Muscle of leg (tissue), 16 donors: ENCODE measurements at places on chromosomes 13 and 19. TPM values are rescaled to one million over a fixed set of nuclear protein-coding genes. Genes with fewer than 3 reads are reported as not detected.

ANGPTL8 gene
- 0.44 TPM for total RNA-seq

GRCh38 chr13:49528161-49528560 lies 32.4 kb downstream of the PHF11 start:
- H3K27me3 ChIP-seq: no peaks in the 10 kb centered on the region
- H3K36me3 ChIP-seq: peaks cover 11% of the 10 kb centered on the region
- H3K27ac ChIP-seq: no peak overlapping the region
- H3K4me1 ChIP-seq: no peaks in the 10 kb centered on the region
- H3K4me3 ChIP-seq: no peak overlapping the region
- DNase-seq: no peak

SIGLEC9 gene
- total RNA-seq: 0.53 TPM

GJB6 gene
- total RNA-seq: 0.04 TPM

- peak overlapping the region; percentile 62 for H3K4me3 ChIP-seq
- H3K27ac ChIP-seq: peak overlapping the region; percentile 84
- H3K4me1 ChIP-seq: peaks cover 11% of the 10 kb centered on the region
- no peaks in the 10 kb centered on the region for H3K36me3 ChIP-seq
- peaks cover 18% of the 10 kb centered on the region for H3K27me3 ChIP-seq
Measured at GRCh38 chr13:42048684-42049453, 421 bp downstream of the DGKH start.

GRCh38 chr13:113152691-113152983 lies 5.8 kb upstream of the PROZ start:
- peaks cover 25% of the 10 kb centered on the region for H3K4me1 ChIP-seq
- H3K4me3 ChIP-seq: peak overlapping the region; percentile 35
- DNase-seq: no peak
- no peak overlapping the region for H3K27ac ChIP-seq
- H3K36me3 ChIP-seq: no peaks in the 10 kb centered on the region
- peaks cover 16% of the 10 kb centered on the region for H3K27me3 ChIP-seq

MYDGF gene
- total RNA-seq: 59.9 TPM

DNA sequence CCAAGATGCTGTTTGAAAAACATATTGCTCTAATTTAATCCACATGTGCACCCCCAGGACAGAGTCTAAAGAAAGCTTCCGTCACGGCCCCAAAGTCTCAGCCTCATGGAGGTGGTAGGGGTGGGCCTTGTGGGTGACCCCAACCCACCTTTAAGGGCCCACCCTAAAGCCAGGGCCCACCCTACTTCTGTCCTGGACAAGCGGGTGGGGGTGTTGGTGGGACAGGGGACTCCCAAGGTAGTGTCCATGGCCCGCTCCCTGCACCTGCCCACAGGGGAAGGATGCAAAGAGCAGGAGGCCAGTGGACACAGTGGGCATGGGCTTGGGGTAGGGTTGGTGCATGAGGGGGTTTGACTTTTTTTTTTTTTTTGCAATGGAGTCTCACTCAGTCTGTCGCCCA lies 66.8 kb downstream of the KCTD15 start:
- H3K4me1 ChIP-seq: peaks cover 9% of the 10 kb centered on the region
- H3K27me3 ChIP-seq: no peaks in the 10 kb centered on the region
- no peaks in the 10 kb centered on the region for H3K36me3 ChIP-seq
- no peak for DNase-seq
- no peak overlapping the region for H3K27ac ChIP-seq
- no peak overlapping the region for H3K4me3 ChIP-seq

- H3K27me3 ChIP-seq: no peaks in the 10 kb centered on the region
- peak overlapping the region; percentile 90 for H3K4me3 ChIP-seq
- H3K27ac ChIP-seq: peak overlapping the region; percentile 64
Measured at GRCh38 chr19:15331419-15332310, 674 bp downstream of the BRD4 start.

GRCh38 chr19:35931874-35932202 lies 4.3 kb upstream of the LRFN3 start:
- H3K4me3 ChIP-seq: no peak overlapping the region
- DNase-seq: no peak
- no peaks in the 10 kb centered on the region for H3K36me3 ChIP-seq
- peaks cover 18% of the 10 kb centered on the region for H3K4me1 ChIP-seq

- H3K4me1 ChIP-seq: no peaks in the 10 kb centered on the region
- H3K27ac ChIP-seq: no peak overlapping the region
- no peak for DNase-seq
- no peak overlapping the region for H3K4me3 ChIP-seq
- no peaks in the 10 kb centered on the region for H3K27me3 ChIP-seq
- H3K36me3 ChIP-seq: peaks cover 46% of the 10 kb centered on the region
Measured at GRCh38 chr19:34328982-34329381, 36.0 kb upstream of the GPI start.

DNA sequence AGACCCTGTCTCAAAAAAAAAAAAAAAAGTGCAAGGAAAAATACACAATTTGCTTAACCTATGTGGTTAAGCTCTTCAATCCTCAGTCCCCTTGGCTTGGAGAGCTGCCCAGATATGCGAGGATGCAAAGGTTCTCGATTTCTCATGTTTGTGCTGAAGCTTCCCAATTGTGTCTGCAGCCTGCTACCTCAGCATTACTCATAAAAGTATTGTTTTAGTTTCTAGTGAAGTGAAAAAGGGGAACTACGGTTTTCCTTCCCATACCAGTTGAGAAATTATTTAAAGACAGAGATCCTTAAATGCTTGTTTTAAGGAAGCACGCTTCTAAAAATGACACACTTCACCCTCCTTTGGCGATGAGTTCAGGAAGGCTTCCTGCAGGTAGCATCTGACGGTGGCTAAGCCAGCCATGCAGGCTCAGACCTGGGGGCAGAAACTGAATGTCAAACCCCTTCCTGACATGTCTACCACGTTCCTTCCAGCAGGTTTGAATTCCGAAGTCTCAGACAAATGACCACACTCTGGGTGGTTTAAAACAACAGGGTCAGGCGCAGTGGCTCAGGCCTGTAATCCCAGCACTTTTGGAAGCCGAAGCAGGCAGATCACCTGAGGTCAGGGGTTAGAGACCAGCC lies 47.9 kb downstream of the RUBCNL start:
- H3K27me3 ChIP-seq: no peaks in the 10 kb centered on the region
- no peak overlapping the region for H3K27ac ChIP-seq
- no peak overlapping the region for H3K4me3 ChIP-seq
- no peaks in the 10 kb centered on the region for H3K4me1 ChIP-seq

- no peaks in the 10 kb centered on the region for H3K27me3 ChIP-seq
- H3K36me3 ChIP-seq: no peaks in the 10 kb centered on the region
- peaks cover 8% of the 10 kb centered on the region for H3K4me1 ChIP-seq
- no peak overlapping the region for H3K4me3 ChIP-seq
- no peak overlapping the region for H3K27ac ChIP-seq
Measured at GRCh38 chr13:106597749-106598395, 29.9 kb upstream of the ARGLU1 start.

MUC16 gene
- total RNA-seq: not detected

DNA sequence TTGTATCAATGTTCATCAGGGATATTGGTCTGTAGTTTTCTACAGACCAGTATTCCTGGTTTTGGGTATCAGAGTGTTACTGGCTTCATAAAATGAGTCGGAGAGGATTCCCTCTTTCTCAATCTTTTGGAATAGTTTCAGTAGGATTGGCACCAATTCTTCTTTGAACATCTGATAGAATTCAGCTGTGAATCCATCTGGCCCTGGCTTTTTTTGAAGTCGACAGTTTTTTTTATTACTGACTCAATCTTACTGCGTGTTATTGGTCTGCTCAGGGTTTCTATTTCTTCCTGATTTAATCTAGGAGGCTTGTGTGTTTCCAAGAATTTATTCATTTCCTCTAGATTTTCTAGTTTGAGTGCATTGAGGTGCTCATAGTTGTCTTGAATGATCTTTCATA lies 11.4 kb downstream of the TEX26 start:
- no peak overlapping the region for H3K4me3 ChIP-seq
- no peaks in the 10 kb centered on the region for H3K4me1 ChIP-seq
- no peaks in the 10 kb centered on the region for H3K27me3 ChIP-seq
- H3K27ac ChIP-seq: no peak overlapping the region
- no peak for DNase-seq

UQCRFS1 gene
- 48.1 TPM for total RNA-seq

- no peaks in the 10 kb centered on the region for H3K36me3 ChIP-seq
- DNase-seq: no peak
- no peak overlapping the region for H3K27ac ChIP-seq
- peaks cover under 1% of the 10 kb centered on the region for H3K27me3 ChIP-seq
- H3K4me3 ChIP-seq: no peak overlapping the region
- no peaks in the 10 kb centered on the region for H3K4me1 ChIP-seq
Measured at GRCh38 chr19:10018263-10018662, 5.0 kb downstream of the RDH8 start.

TGFBR3L gene
- 0.31 TPM for total RNA-seq

ZNF177 gene
- 5.6 TPM for total RNA-seq

HIPK4 gene
- 0.13 TPM for total RNA-seq

CD79A gene
- 0.49 TPM for total RNA-seq

GRCh38 chr19:46954993-46955812 lies 64.4 kb upstream of the NPAS1 start:
- H3K27ac ChIP-seq: peak overlapping the region; percentile 71
- peaks cover 5% of the 10 kb centered on the region for H3K36me3 ChIP-seq
- peaks cover 20% of the 10 kb centered on the region for H3K4me1 ChIP-seq
- H3K27me3 ChIP-seq: no peaks in the 10 kb centered on the region
- H3K4me3 ChIP-seq: no peak overlapping the region

DNA sequence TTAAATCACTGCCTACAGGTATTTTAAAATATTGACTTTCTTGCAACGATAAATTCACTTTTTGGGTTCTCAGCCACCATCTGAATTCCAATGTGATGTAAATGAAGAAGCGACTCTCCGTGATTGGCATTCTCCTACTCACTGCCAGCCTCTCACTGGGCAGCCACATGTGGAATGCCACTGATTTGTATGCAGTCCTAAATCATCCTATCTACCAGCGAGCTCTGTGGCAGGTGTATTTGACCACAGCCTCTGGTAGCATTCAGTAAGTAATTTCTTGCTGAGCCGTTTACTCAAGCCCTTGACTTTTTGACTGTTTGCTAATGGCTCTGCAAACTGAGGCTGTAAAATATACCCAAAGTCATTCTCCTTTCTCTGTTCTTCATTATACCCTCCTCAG lies 559.0 kb upstream of the SLC10A2 start:
- no peaks in the 10 kb centered on the region for H3K36me3 ChIP-seq
- H3K27me3 ChIP-seq: no peaks in the 10 kb centered on the region
- no peak for DNase-seq
- no peaks in the 10 kb centered on the region for H3K4me1 ChIP-seq
- H3K27ac ChIP-seq: no peak overlapping the region
- H3K4me3 ChIP-seq: no peak overlapping the region

OVOL3 gene
- total RNA-seq: not detected

GRCh38 chr13:50162567-50162966 lies 147.3 kb downstream of the KCNRG start:
- no peaks in the 10 kb centered on the region for H3K27me3 ChIP-seq
- H3K36me3 ChIP-seq: no peaks in the 10 kb centered on the region
- H3K27ac ChIP-seq: no peak overlapping the region
- DNase-seq: no peak
- no peaks in the 10 kb centered on the region for H3K4me1 ChIP-seq
- no peak overlapping the region for H3K4me3 ChIP-seq

- no peaks in the 10 kb centered on the region for H3K36me3 ChIP-seq
- no peaks in the 10 kb centered on the region for H3K27me3 ChIP-seq
- no peak overlapping the region for H3K27ac ChIP-seq
Measured at GRCh38 chr19:20162821-20163220, 4.2 kb upstream of the ZNF486 start.

KCNJ14 gene
- total RNA-seq: 0.49 TPM

- H3K27me3 ChIP-seq: no peaks in the 10 kb centered on the region
- peak; percentile 95 for DNase-seq
- peak within 1 kb of the TSS; percentile 47 for H3K4me3 ChIP-seq
- H3K27ac ChIP-seq: peak within 1 kb of the TSS; percentile 89
- H3K36me3 ChIP-seq: peaks cover 5% of the 10 kb centered on the region
Measured at GRCh38 chr13:48412881-48413351, at the start of gene LPAR6. Gene LPAR6 (minus strand): TSS chr13:48413113. CDS start chr13:48412423, 690 bp downstream.

GRCh38 chr19:2767688-2768087 lies 15.4 kb downstream of the SGTA start:
- no peak for DNase-seq
- H3K4me3 ChIP-seq: no peak overlapping the region
- peaks cover 57% of the 10 kb centered on the region for H3K36me3 ChIP-seq

DNA sequence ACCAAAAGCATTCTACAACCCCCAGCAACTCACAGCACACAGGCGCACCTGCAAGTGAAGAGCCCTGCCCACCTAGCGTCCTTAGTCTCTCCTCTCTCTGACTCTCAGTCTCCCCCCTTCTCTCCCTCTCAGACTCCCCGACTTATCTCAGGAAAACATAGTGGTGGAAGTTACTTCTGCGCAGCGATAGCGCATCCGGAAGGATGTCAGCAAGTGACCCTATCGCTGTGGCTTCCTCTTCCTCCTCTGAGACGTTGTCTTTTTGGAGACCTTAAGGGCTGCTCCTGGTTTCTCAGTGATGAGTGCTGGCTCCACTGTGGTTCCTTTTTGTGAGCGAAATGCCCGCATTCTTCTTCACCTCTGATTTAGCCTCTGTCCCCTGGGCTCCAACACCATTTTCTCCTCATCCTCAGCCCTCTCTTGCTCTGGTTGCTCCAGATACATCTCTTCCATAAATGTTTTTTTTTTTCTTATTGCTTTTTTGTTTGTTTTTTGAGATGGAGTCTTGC lies 1.4 kb upstream of the YIF1B start:
- peaks cover 19% of the 10 kb centered on the region for H3K27me3 ChIP-seq
- no peak overlapping the region for H3K4me3 ChIP-seq
- peaks cover 28% of the 10 kb centered on the region for H3K4me1 ChIP-seq
- peak; percentile 39 for DNase-seq

C19orf85 gene
- not detected for total RNA-seq

GRCh38 chr13:85286081-85286480 lies 513.1 kb downstream of the SLITRK6 start:
- H3K36me3 ChIP-seq: no peaks in the 10 kb centered on the region
- H3K4me3 ChIP-seq: no peak overlapping the region
- DNase-seq: peak; percentile 24
- no peak overlapping the region for H3K27ac ChIP-seq
- no peaks in the 10 kb centered on the region for H3K27me3 ChIP-seq

F7 gene
- 1.6 TPM for total RNA-seq

GRCh38 chr13:30443957-30444404 lies 21.7 kb downstream of the UBE2L5 start:
- no peak overlapping the region for H3K4me3 ChIP-seq
- H3K4me1 ChIP-seq: peaks cover 13% of the 10 kb centered on the region
- H3K36me3 ChIP-seq: no peaks in the 10 kb centered on the region
- no peak overlapping the region for H3K27ac ChIP-seq
- no peaks in the 10 kb centered on the region for H3K27me3 ChIP-seq

C1QTNF9B gene
- total RNA-seq: 2.9 TPM

DNA sequence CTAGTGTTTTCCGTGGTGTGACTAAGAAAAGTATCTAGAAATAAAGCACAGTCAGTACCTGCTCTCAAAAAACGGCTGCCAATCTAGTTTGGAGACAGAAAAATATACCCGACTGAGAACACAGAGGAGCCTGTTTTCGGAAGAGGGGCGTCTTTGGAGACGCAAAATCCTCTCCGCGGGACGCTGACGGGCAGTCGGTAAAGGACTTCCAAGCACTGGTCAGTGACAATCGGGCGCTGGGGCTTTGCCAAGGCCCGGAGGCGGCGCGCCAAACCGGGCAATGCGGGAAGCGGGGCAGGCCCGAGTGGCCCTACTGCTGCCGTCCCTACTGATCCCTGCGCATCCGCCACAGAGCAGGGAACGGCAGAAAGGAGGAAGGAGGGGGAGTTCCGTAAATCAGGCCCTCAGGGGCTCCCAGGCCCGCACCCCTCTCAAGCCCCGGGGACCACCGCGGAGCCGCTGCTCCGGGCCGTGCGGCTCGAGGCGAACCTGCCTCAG lies 588 bp upstream of the DPY19L3 start:
- peaks cover 8% of the 10 kb centered on the region for H3K36me3 ChIP-seq
- H3K27ac ChIP-seq: peak overlapping the region; percentile 97
- DNase-seq: peak; percentile 67
- no peaks in the 10 kb centered on the region for H3K27me3 ChIP-seq
- peak overlapping the region; percentile 86 for H3K4me3 ChIP-seq
- peaks cover 25% of the 10 kb centered on the region for H3K4me1 ChIP-seq

SPC24 gene
- 18.7 TPM for total RNA-seq
